ENCODE measurements at places on chromosomes 13 and 19. TPM values are rescaled to one million over a fixed set of nuclear protein-coding genes. Genes with fewer than 3 reads are reported as not detected.

Gene RLN3
- not detected for polyA plus RNA-seq

Gene CEACAM20
- polyA plus RNA-seq: not detected

Gene C1QTNF9B
- not detected for polyA plus RNA-seq

Gene C2CD4C
- polyA plus RNA-seq: 4.0 TPM

Gene RAP2A
- polyA plus RNA-seq: 5.9 TPM

Gene ZNF808
- 0.92 TPM for polyA plus RNA-seq

Gene OR10H1
- not detected for polyA plus RNA-seq

Gene LILRB5
- not detected for polyA plus RNA-seq

Gene SLITRK6
- 1.7 TPM for polyA plus RNA-seq

Gene OR7C1
- polyA plus RNA-seq: not detected

Gene OR7A5
- polyA plus RNA-seq: not detected

Gene SIAH3
- polyA plus RNA-seq: 0.14 TPM

Gene KBTBD6
- polyA plus RNA-seq: 2.0 TPM

Gene RAVER1
- polyA plus RNA-seq: 15.9 TPM

Gene ANKRD10
- polyA plus RNA-seq: 11.0 TPM

Gene ATCAY
- not detected for polyA plus RNA-seq

Gene ZNF296
- polyA plus RNA-seq: 5.5 TPM

Gene C19orf85
- polyA plus RNA-seq: not detected

Gene OSCAR
- polyA plus RNA-seq: 0.27 TPM

Gene PSG11
- polyA plus RNA-seq: not detected

Gene SPRED3
- 2.3 TPM for polyA plus RNA-seq

Gene ZNF491
- polyA plus RNA-seq: 0.19 TPM

Gene KLK5
- 143 TPM for polyA plus RNA-seq

Gene SRRM5
- polyA plus RNA-seq: 0.03 TPM

Gene PLIN3
- 115 TPM for polyA plus RNA-seq
